ENCODE measurements at places on chromosomes 2 and 18.

DNA sequence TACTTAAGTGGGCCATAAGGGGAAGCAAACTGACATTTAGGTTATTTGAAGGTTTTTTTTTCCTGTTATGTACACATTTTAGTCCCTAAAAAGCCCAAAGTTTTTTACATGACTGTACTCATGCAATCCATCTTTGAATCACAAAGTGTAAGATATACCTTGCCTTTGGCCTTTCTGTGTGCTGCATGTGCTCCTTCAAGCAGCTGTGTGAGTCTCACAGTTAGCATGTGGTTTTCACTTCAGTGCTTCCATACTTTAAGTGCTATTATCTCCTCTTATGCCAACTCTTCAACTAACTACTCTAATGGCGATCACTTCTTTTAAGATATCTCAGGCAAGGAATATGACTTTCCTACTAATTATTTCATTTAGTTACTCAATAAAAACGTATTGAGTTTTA is 597.1 kb upstream of the ACVR2A start:
- no peak for ATAC-seq

GRCh38 chr2:42569116-42569711 is 782 bp downstream of the MTA3 start:
- ATAC-seq: no peak

DNA sequence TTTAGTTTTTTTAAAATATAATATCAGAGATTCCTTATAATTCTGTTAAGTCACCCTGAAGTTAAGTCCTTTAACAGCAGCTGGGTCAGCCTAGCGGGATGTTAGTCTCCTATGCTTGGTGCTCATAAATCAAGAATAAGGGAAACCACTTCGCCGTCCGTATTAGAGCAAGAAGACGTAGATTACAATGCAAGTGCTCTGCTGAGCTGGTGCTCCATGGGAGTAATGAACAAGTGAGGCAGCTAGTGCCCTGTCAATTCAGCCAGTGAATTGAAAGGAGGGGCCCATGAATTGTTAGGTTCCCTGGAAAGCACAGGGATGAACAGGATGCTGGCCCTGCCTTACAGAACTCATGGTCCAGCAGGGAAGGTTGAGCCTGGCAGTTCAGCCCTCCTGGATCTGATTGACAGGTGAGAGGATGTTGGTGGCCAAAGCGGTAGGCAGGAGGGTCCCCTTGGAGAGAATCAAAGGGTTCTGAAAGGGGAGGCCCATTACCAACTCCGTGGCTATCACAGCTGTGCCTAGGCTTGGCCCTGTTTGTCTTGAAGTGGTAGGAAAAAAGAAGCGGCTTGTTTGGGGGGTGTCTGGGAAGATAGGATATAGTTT is 30.8 kb downstream of the PLB1 start:
- ATAC-seq: no peak

GRCh38 chr2:27322301-27322765 is 564 bp downstream of the MPV17 start:
- peak; percentile 14 for ATAC-seq

DNA sequence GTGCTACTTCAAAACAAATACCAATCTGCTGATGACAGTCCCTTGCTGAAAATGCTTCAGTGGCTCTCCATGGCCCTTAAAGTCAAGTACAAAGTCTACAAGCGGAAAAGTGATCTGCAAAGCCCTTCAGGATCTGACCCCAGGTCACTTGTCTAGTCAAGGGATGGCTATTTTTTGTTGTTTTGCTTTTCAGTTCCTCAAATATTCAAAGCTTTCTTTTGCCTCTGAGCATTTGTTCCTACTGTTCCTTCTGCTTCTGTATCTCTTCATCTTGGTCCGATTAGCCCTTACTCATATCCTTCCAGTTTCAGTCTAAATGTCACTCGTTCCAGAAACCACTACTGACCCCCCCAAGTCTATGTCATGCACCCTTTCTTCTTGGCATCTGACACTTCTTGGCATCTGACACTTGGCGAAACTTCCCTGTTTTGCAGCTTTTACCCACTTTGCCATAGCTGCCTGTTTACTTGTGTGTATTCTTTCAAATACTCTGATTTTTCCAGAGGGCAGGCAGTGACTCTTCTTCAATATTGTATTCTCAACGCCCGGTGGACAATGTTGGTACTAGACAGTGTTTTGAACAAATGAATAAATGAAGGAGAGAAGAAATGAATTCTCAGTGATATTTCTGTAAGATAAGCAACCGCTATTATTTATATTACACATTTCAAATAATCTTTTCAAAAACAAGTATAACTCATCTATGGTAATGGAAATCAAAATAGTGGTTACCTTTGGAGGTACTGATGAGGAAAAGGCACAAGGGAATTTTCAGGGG is 175.9 kb upstream of the FN1 start:
- no peak for ATAC-seq

DNA sequence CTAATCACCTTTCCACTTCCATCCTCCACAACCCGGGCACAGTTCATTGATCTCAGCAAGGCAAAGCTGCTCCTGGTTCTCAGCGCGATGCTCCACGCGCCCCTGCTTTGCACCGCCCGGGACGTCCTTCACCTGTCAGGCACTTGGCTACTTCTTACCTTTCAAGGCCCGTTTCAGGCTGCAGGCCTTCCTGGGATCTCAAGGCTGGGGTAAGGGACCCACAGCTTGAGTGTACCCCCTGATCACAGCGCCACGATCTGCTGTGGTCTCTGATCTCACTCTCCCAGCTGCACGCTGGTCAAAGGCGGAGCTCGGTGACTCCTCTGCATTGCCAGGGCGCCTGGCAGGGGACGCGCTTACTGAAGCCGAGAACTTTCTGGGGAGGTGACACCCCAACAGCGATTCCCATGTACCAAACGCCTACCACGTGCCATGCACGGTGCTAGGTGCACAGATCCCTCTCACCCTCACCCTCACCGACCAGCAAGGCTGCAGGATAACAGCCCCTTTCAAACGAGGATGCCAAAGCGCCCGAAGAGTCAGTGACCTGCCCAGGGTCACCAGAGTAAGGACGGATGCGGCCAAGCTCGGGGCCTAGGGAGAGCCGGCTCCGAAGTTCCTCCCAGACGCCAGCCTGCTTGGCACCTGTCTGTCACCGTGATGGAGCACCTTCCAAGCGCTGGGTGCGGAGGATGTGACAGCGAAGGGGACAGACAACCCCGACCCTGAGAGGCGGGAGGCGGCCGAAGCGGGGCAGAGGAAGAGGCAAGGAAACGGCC is 818 bp downstream of the ITGB1BP1 start:
- peak; percentile 21 for ATAC-seq

DNA sequence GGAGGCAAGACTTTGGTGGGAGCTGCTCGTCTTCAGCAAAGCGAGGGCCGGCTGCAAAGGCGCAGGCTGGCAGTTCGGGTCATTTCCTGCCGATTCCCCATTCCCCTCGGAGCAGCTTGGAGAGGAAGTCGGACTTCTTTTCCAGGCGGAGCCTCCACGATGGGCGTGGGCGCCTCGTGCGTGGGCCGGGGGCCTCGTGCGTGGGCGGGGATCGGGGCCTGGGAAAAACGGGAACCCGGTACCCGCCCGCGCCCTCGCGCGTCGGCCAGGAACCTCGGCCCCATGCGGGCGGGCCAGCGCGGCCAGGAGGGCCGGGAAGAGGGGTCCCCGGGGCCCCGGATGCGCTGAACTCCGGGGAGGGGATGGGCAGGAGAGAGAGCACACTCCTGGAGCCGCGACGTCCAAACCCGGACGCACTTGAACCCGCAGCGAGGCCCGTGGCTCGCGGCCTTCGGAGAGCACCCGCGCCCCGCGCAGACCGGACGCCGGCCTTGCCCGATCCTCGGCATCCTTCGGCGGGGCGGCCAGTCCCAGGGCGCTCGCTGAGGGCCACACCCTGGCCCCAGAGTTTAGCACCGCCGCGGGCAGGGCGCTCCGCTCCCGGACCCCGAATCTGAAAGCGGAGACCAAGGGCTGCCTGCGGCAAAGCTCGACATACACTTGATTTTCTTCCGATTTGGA is 368.4 kb downstream of the MTX2 start:
- ATAC-seq: no peak

- ATAC-seq: no peak
Observed at GRCh38 chr2:128346291-128347170, 27.9 kb upstream of the HS6ST1 start.

DNA sequence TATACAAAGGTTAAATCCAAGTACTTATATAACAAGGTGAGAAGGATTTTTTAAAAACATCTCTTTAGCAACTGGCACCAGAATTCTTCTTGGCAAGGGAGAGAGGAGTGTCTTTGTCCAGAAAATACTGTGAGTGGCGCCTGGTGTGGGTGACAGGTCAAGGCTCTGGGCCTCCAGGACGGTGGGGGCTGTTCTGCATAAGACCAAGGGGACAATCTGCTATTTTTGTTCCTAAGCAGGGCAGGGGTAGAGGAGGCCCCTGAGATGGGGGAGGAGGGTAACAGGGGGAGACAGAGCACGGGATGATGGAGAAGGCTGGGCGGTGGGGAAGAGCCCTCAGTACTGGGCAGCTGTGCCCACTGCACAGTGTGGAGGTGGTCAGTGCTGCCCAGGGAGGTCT is 51.6 kb upstream of the TAF1B start:
- no peak for ATAC-seq

DNA sequence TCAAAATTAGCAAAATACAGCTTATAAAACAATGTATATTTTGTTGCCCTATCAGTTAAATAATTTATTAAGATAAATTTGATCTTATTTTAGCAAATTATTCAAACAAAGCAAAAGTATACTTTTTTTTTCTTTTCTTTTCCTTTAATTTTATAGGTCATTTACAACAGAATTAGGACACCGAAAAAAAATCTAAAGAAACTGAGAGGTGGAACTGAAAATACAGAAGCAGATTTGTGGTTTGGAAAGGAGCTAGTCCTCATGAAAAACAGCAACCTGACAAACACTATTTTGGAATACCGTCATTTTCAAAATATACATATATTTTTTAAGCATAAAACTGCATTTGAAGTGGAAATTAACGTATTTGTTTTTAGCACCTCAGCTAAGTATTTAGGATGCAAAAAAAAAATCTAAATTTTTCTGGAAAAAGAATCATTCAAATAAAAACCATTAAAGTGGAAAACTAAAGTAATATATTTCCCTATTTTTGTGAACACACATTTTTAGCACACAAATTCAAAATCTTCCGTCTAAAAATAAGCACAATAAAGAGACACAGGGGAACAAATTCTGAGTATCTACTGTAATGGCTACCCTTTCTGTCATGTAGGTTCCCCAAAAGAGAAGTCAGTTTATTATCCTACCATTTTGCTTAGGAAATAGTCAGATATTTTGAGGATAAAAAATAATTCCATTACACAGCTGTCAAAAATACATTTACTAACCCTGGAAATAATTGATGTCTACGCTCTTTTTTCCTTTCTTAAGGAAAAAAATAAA is 2.7 kb downstream of the CCDC88A start:
- ATAC-seq: no peak

DNA sequence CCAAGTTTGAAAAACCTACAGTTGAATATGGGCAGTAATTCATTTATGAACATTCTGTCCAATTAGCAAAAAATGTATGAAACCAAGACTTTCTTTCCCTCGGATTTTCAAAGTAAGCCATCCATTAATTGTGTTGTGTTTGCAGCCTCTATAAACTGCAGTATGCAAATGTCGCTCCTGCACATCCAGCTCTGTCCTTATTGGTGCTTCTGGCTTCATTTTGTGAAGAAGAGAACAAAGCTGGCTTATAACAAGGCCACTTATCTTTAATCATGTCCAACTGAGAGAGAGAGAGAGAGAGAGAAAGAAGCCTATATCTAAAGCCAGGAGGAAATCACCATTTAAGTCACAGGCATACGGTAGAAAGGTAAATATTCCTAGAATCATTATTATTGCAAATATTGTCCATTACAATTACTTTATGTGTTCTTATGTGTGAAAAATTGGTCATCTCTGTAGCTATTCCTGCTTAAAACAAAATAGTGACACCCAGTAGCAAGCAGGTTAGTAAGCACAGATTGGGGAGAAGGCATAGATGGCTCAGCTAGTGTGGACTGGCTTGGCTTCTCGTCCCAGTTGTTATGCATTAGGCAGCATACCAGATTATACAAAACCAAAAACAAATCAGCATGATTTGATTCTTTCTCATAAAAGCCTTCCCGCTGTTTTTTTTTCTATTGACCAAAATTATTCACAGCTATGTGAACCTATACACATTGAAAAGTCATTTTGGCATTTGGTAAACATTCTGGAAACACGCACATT is 726.4 kb upstream of the SOX11 start:
- ATAC-seq: no peak

GRCh38 chr2:20696366-20696765 is 29.4 kb downstream of the GDF7 start:
- ATAC-seq: no peak

GRCh38 chr2:195006856-195007255 is 650.2 kb upstream of the SLC39A10 start:
- no peak for ATAC-seq

- no peak for ATAC-seq
Observed at GRCh38 chr18:44186001-44186400, 494.7 kb upstream of the SETBP1 start.

DNA sequence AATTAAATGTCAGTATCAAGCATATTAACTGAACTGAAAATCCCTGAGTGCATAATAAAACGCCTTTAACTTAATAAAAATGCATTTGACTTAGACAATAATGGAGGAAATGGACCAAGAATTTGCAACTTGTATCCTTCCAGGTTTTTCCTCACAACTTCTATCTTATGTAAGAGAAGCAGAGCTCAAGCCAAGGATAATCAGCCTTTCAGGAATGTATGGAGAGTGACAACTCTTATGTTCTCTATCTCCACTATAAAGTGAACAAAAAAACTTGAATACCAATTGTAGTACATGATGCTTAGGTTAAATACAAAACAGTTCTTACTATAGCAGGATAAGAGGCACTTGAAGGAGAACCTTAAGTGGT is 64.8 kb upstream of the CYP26B1 start:
- no peak for ATAC-seq

GRCh38 chr2:15965564-15966019 is 25.2 kb downstream of the MYCN start:
- ATAC-seq: peak; percentile 41

DNA sequence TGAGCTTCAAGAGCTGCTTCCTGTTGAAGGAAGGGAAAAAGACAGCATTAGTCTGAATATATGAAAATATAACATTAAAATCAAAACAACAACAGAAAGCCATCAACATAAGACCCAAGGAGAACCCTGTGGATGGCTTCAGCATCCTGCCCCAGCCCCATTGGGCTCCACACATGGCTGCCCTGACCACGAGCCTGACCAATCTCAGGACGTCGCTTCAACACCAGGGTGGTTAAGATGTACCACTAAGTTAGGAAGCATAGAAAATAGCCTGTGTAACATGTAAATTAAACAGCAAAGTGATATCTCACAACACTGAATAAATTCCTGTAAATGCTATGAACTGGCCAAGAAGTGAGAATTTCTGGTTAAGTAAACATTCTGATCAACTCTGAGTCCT is 77.2 kb upstream of the CD226 start:
- no peak for ATAC-seq

DNA sequence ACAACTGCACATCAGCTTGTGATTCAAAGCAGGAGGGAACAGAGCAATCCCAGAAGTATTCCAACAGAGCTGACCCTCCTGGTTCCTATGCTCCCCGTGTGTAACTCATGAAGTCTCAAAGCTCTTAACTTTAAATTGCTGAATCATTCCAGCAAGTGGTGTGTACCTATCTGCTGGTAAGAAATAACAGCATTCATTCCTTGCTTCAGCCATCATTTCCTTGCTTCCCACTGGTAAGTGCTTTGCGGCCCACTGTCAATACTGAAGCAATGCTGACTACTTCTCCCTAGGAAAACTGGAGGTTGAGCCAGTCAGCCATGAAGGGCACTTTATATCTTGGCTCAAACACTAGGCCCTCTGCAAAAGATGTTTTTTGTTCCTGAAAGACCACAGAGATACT is 222.4 kb downstream of the EXOC6B start:
- ATAC-seq: no peak

All from activated CD4-positive, CD25-positive, alpha-beta regulatory T cell treated with anti-CD3 and anti-CD28 coated beads, Interleukin-2, amount 50 U/mL, for 24 hours (primary cell).